ENCODE measurements at places on chromosomes 6 and 20. TPM values are rescaled to one million over a fixed set of nuclear protein-coding genes. Genes with fewer than 3 reads are reported as not detected.

The EPPIN gene
- total RNA-seq = not detected

The RGS17 gene
- 0.36 TPM for total RNA-seq

The GGTLC1 gene
- not detected for total RNA-seq

The CD109 gene
- 1.7 TPM for total RNA-seq

The CLVS2 gene
- under 0.01 TPM for total RNA-seq

The DNAAF9 gene
- total RNA-seq = 17.5 TPM

All from ovary (tissue), 10 donors.